ENCODE measurements at places on chromosomes 11 and 22.

GRCh38 chr11:97614606-97615005, 1224.8 kb downstream of the JRKL start:
- DNase-seq, result no peak

DNA sequence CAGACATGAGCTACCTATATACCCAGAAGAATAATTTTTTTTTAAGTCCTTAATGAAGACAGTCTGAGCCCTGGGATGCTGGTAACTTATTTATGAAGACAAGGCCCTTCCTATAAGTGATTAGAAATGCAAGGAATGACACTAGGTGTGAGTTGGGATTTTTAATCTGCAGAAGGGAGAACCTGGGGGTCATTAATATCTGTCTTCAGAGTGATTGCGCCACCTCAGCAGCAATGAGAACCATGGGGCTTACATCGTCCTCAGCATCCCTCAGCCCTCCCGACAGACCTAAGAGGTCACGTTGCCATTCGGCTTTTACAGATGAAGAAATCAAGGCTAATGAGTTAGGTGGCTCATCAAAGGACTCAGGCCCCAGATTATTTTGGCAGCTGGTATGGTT, 55.6 kb downstream of the MCM5 start:
- no peak for DNase-seq

DNA sequence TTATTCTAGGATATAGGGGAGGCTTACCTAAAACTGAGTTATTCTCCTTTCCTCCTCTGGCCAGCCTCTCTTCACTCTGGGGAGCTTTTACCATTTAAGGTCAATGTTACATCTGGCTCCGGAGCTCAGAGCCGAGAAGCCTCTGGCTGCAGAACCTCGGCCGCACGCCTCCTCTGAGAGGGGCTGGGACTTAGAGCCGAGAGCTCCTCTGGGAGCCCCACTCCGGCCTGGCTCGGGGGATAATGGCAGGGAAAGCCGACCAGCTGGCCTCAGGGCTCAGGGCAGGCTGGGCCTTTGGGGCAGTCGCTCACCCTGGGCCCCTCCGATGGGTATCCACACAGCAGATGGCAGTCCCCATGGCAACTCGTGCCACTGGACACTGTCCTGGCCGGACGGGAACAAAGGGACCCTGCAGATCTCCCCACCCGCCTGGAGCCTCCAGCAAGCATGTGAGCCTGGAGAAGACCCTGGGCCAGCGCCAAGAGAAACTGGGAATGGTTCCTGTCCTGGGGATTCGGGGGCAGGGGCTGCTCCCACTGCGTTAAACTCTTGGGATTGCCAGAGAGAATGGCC, at the start of gene IRAG1:
IRAG1 (minus strand) TSS at position 247 of the 573 bp plus-strand sequence; CDS start at position 94, 153 bp downstream.
- no peak for DNase-seq

- DNase-seq, result no peak
Measured at GRCh38 chr22:19197997-19198865, 19.7 kb upstream of the SLC25A1 start.

- DNase-seq, result no peak
Measured at GRCh38 chr11:92670308-92670890, 299.1 kb upstream of the MTNR1B start.

DNA sequence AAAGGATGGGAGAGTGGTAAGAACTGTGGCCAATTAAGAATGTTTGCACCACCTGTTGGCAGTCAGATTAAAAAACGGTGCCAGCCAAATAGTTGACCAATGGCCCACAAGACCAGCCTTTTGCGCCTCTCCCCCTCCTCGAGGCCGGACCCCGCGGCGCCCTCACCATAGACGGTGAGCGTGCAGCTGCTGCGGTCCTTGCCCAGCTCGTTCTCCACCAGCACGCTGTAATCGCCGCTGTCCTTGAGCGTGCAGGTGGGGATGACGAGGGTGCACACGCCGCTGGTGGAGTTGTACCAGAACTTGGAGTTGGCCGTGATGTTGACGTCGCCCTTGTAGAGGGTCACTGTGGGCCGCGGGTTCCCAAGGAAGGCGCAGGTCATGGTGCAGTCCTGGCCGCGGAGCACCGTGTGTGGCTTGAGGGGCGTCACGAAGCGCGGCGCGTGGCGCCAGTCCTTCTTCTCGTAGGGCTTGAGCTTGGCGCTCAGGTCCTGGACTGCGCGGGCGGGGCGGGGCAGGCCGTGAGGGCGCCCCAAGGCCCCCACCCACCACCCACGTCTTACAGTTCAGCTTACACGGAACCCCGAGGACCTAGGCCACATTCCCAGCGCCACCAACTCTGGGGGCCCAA, 7.2 kb downstream of the TMEM86A start:
- peak; percentile 39 for DNase-seq

- no peak for DNase-seq
Measured at GRCh38 chr11:134658481-134659225, 246.6 kb upstream of the B3GAT1 start.

DNA sequence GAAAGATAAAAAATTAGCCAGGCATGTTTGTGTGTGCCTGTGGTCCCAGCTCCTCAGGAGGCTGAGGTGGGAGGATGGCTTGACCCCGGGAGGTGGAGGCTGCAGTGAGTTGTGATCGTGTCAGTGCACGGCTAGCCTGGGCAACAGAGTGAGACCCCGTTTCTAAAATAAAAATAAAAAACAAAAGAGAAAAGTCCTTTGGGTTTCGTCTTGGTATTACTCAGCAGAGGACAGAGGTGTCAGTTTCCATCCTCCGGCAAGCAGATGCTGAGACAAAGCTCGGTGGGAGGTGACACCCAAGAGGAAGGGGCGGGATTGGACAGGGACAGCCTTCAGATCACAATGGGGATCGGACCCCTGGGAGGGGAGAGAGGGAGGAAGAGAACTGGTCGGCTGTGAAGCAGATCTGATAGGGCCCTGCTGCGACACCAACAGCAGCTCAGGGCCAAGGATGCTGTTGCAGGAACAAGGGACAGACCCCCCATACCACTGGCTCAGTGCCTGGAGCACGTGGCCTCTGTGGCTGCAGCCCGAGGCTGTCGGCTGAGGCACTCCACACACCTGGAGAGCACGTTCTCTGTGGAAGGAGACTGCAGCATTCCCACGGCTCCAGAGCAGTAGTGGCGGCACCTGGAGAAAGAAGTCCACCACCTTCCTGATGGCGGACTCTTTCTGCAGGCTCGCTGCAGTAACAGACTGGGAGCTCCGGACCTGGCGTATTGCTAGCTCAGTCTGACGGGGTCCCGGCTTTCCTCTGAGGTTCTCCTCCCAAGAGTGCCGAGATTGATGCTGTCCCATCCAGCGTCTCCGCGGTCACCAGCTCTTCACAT, 5.2 kb upstream of the BID start:
- peak; percentile 44 for DNase-seq

- DNase-seq, result no peak
Measured at GRCh38 chr22:49328630-49329405, 498.9 kb downstream of the BRD1 start.

GRCh38 chr11:27718346-27718862, 18.1 kb upstream of the BDNF start:
- DNase-seq, result no peak

GRCh38 chr11:72483412-72484186, 49.3 kb upstream of the CLPB start:
- no peak for DNase-seq

- DNase-seq, result no peak
Measured at GRCh38 chr11:94871491-94872185, 101.7 kb downstream of the CWC15 start.

GRCh38 chr11:118005224-118006152, 19.3 kb downstream of the IL10RA start:
- no peak for DNase-seq

DNA sequence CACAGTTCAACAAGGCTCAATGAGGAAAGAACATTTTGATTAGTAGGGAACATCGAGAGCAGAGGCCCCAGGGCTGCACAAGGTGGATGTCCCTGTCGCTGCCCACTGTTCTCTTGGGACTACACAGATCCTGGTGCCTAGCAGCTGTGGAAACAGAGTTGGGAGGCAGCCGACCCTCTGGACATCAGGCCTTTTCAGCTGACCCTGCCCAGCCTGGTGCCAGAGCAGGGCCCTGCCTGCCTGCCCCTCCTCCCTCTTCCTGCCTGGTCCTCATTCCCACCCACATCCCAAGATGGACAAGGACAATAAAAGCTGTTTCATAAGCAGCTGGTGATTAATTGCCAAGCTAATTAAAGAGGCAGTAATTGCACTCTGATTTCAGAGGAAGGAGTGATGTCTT, 60.7 kb downstream of the NFAM1 start:
- no peak for DNase-seq

DNA sequence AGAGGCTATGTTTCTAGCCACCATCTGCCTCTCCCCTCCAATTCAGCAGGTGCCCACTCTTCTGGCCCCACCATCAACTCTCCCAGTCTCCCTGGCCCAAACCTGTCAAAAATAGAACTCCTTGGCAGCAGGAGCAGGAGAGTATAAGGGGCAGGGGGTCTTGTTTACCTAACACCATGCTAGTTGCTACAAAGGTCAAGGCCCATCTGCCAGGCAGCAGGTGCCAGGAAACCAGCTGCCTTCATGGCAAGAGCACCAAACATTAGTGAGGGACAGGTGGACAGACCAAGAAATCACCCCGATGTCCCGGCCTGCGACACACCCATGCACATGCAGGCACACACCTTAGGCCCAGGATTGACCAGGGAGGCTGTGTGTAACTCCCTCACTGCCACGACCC, 387.9 kb downstream of the BUD13 start:
- no peak for DNase-seq
